Activated T-cell treated with anti-CD3 and anti-CD28 coated beads, Interleukin-2, amount 50 U/mL, for 24 hours (primary cell): ENCODE measurements at places on chromosomes 5 and 9.

DNA sequence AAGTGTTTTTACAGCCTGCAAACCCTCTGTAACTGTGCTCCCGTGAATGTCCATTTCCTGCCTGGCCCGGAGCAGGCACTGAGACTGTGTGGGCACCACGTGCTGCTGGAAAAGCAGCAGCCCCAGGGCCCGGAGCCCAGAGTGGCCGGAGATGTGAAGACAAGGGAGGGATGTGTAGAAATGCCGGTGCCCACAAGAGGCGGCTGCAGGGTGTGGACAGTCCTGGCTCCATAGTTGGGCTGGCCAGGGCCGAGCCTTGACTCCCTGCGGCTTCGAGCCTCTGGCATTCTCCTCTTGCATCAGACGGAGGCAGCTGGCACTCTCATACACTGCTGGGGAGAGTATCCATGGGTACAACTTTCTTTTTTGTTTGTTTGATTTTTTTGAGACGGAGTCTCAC, 13.2 kb upstream of the GFPT2 start:
- DNase-seq: no peak

DNA sequence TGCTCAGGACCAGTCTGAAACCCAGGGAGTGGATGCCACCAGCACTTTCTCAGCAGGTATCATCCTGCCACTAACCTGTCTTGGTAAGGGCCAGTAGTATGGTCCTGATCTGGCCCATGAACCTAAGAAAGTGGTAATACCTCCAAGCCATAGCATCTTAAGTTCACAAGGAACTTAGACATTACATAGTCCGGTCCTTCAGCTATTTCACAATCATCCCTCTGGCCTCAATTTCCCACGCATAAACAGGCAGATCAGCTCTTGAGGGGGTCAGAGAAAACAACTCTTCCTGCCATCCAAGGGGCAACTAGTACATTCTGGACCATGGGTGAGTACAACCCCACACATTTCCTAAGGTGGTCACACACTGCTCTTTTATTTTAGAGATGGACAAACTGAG, 88.2 kb downstream of the PPIC start:
- no peak for DNase-seq

GRCh38 chr9:75855509-75855908, 35.0 kb upstream of the PCSK5 start:
- no peak for DNase-seq

GRCh38 chr5:174520420-174521396, 203.7 kb upstream of the MSX2 start:
- DNase-seq: no peak

GRCh38 chr9:125694478-125694877, 12.5 kb downstream of the MAPKAP1 start:
- no peak for DNase-seq

- no peak for DNase-seq
Observed at GRCh38 chr9:130911254-130912049, 14.8 kb upstream of the QRFP start.
